ENCODE measurements at places on chromosomes 12 and 14.

DNA sequence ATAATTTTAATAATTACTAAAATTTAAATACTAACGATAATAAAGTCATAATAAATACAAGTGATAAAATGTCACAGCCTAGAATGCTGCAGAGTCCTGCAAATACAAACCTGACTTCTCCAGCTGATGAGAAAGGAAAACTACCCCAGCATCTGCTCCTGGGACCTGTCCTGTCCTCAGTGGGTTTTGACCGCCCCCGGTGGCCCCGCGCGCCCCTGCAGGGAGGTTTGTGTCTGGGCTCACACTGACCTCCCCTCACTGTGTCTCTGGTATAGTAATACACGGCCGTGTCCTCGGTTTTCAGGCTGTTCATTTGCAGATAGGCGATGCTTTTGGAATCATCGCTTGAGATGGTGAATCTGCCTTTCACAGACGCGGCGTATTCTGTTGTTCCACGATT is 1139.4 kb downstream of the TMEM121 start:
- DNase-seq: no peak

DNA sequence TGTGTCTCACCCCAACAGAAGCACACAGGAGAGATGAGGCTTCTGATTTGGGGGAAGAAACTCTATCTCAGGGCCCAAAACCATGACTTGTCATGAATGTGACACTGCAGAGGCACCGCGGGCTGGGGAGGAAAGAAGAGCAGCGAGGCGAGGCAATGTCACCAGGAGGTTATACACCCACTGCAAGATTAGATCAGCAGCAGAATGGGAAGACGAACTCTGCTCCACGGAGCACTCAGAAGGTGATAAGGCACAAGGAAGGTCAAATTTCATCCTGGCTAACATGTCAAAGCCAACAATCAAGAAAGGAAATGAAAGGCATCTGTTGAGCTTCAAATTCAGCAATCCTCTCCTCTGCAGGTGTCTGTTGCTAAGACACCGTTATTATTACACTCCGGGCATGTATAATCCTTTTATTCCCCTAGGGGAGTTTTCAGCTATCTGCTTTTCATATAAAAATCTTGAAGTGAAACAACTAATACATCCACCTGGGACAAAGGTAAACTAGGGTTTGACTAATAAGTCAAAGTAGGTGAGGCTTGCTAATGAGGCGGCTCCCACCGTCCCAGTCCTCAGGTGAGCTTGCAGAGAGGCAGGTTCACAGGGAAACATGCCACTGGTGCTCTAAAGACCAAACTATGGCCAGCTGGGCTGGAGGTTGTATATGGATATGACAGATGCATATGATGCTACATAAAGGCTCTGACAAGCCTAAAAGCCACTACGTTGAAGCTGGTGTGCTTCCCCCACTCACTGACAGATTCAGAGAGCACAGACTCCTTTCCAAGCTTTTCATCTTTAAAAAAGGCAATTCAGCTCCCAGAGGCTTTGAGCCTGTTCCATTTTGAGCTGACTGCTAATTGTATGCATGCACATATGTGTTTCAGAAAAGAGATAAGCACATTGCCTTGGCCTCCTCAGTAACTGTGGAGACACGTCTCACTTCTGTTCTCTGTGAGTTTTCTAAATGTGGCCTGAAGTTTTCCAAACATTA is 221.2 kb downstream of the NELL2 start:
- no peak for DNase-seq

DNA sequence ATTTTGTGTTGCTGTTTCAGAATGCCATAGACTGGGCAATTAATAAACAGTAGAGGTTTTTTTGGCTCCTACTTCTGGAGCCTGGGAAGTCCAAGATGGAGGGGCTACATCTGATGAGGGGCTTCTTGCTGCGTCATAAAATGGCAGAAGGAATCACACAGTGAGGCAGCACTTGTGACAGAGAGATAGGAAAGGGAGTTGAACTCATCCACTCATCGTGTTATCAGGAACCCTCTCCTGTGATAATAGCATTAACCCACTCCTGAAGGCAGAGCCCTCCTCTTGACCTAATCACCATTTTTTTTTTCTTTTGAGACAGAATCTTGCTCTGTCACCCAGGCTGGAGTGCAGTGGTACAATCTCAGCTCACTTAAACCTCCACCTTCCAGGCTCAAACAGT is 9.7 kb downstream of the TDG start:
- DNase-seq: no peak

DNA sequence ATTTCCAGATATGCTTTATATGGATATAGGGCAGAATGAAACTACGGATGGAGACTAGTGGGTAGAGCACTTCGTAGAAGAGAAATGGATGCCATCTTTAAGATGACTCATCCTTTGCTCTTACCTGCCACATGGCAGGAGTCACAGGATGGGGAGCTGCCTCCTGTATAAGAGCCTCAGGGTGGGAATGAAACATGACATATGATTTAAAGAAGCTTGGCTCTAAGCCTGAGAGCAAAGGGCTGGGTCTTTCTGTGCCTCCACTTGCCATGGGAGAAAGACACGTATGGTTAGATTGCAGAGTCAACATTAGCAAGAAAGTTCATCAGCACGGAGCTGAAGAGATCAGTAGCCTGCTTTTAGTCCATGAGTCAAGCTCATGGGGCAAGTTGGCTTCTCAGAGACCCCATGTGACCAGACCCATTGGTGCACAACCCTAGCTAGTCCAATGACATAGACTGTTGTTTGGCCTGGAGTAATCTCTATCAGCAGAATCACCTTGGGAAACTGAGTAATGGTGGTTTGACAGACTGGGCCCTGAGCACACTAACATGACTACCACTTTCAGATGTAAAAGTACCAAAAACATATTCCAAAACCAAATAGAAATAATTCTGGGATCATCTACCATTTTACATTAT is 38.1 kb upstream of the IL22 start:
- no peak for DNase-seq

DNA sequence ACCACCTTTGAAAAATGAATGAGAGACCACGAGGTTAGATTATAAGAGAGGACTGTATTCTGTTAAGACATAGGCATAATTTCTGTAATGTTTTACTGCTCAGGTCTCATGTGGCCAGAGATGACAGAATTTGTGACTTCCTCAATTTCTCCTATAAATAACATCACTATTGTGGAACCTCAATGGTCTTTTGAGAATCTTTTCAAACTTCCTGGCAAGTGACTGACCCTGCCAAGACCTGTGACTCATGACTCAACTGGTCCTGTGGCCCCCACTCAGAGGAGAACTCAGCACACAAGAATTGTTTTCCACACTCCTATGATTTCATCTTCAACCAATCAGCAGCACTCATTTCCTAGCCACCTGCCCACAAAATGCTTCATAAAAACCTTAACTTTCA is 508.2 kb upstream of the ATP2B1 start:
- peak; percentile 84 for DNase-seq

GRCh38 chr14:72254937-72255472 is 322.8 kb downstream of the RGS6 start:
- no peak for DNase-seq

GRCh38 chr12:49998453-49998852 is 25.7 kb downstream of the AQP6 start:
- DNase-seq: no peak

- no peak for DNase-seq
Observed at GRCh38 chr14:102940729-102941362, 18.4 kb downstream of the AMN start.

DNA sequence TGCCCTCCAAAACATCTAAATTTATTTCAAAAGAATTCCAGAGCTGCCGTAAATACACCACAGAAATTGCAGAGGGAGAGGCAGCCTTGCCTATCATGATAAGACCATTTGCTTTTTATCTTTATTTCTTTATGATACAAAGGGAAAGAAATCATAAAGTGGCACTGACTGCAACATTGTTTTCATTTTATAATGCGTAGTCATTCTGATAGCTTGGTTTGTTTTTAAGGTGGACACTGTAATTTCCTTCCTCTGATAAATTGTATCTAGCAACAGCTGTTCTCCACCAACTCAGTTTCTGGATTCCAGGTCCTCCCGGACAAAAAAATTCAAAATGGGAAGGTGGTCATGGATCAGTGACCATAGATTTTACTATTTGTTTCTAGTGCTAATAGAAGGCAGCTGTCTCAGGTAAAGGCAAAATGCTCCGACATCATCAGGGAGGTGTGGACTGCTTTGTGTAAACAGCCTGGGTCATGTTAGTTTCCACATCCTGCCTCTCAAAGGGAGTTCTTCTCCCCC is 623 bp upstream of the TSPAN8 start:
- no peak for DNase-seq

- DNase-seq: no peak
Observed at GRCh38 chr12:94535510-94535921, 75.8 kb upstream of the CEP83 start.

DNA sequence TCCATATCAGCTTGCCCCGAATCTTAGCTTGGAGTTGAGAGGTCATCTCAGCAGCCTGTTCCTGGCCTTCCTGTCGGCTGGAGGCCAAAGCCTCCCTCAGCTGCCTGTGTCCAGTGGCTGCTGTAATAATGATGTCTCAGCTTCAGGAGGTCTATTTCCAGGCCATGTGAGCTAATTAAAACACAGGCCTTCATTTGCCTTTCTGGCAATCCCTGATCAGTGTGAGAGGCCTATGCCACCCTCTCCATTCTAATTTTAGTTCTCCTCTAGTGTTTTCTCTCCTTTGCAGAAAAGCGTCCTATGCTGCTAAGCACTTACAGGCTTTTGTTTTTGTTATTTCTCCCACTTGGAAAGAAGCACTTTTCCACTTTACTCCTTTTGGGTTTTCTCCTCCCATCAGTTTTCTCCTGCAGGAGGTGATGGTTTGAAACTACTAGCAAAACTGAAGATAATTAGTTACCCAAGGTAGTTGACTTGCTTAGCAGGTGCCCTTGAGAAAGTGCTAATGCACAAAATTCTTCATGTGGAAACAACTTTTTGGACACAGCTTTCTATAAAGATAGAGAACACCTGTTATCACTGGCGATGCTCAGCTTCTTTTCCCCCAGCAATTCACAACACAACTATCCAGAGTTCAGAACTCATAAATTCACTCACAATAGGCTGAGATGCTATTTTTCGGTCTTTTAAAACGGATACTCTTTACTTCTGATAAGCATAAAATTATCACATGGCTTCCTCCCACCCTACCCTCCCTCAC is 255.3 kb upstream of the GARIN6 start:
- no peak for DNase-seq

GRCh38 chr12:54734196-54734950 is 86.2 kb upstream of the DCD start:
- no peak for DNase-seq

GRCh38 chr12:62640910-62641448 is 174.4 kb downstream of the MON2 start:
- peak; percentile 78 for DNase-seq

DNA sequence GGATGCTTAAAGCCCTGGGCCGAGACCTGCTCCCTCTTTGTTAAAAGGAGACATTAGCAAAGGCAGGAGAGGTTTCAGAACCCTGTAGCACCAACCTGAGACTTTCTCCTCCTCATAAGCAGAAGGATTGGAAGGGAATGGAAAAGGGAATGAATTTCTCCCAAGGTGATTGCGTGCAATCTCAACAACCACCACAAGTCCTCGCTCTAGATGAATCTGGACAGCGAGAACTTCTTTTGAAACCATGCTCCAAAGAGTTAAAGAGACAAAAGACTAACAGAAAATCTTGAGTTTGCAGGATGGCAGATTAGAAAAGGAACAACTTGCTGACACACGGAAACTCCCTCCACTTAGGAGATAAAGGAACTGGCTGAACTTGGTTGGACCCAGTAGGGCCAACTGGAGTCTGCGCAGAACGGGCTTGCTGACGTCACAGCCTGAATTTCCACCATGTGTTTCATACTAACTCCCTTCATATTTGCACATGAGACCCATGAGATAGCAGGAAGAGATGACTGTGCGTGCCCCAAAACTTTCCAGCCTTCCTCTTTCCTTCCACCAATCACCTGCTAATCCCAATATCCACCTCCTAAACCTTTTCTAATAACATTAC is 137.0 kb downstream of the PTPN11 start:
- no peak for DNase-seq

DNA sequence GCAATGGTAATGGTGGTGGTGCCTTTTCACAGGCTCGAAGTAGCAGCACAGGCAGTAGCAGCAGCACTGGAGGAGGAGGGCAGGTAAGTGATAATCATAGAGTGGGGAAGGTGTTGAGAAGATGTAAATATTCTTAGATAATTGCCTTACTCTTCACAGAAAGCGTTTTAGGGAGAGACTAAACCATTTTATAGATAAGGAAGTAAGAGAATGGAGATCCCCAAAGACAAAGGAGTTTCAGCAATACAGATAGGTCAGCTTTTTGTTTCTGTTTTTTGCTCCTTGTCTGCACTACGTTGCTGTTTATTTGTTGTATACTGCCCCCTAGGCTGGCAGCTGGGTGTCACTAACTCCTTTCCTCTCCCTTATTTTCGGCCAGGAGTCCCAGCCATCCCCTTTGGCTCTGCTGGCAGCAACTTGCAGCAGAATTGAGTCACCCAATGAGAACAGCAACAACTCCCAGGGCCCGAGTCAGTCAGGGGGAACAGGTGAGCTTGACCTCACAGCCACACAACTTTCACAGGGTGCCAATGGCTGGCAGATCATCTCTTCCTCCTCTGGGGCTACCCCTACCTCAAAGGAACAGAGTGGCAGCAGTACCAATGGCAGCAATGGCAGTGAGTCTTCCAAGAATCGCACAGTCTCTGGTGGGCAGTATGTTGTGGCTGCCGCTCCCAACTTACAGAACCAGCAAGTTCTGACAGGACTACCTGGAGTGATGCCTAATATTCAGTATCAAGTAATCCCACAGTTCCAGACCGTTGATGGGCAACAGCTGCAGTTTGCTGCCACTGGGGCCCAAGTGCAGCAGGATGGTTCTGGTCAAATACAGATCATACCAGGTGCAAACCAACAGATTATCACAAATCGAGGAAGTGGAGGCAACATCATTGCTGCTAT is 2.0 kb downstream of the SP1 start:
- DNase-seq: peak; percentile 94

Measured in inflammatory macrophage treated with lipopolysaccharide for 4 hours (primary cell).